ENCODE measurements at places on chromosomes 4 and X.

DNA sequence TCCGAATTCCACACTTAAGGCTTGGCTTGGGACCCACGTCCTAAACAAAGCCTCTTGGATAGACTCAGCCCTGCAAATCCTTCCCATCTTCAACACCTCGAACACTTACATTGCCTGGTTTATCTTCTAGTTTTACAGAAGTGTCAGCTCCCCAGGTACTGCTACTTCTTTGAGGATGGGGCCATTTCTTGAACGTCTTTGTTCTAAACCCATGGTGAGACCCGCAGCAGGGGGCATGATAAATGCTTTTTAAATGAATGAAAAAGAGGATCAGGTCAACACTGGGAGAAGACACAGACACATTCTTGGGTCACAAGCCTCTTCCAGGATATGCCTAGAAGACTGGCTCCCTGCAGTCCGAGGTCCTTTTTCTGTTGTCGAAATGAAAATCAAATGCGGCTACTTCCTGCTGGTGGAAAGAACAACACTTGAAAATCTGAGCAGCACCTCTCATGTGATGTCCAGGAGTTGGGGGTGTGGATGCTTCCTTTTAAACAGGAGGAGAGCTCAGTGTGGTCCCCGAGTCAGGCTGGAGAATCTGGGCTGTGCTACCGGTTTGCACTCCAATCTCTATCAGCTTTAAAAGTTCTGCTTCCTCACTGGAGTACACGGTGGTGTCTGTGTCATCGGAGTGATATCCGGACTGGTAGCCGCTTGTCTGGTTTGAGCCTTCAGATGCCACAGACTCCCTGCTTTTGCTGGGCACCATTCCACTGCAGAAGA, 45.8 kb downstream of the KDR start:
- DNase-seq, result no peak

DNA sequence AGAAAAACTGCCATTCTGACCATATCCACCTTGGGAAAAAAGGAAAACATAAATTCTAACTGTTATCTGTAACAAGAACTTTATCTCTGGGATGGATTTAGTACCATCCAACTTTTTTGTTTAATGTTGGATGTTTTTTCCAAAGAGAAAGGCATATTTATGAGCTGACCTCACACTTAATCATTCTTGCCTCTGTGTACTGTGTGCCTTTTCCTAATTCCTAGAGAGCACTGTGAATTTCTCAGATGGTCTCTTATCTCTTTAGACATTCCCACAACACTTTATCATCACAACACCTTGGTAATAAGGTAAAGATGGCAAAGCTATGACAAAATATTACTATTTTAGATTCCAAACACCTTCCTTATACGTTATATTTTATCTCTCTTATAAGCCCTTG, 126.2 kb downstream of the COL4A6 start:
- DNase-seq, result no peak

GRCh38 chrX:43540318-43540717, 115.8 kb upstream of the MAOA start:
- DNase-seq, result no peak

- DNase-seq, result no peak
Measured at GRCh38 chr4:87306056-87306455, 16.6 kb downstream of the HSD17B13 start.

DNA sequence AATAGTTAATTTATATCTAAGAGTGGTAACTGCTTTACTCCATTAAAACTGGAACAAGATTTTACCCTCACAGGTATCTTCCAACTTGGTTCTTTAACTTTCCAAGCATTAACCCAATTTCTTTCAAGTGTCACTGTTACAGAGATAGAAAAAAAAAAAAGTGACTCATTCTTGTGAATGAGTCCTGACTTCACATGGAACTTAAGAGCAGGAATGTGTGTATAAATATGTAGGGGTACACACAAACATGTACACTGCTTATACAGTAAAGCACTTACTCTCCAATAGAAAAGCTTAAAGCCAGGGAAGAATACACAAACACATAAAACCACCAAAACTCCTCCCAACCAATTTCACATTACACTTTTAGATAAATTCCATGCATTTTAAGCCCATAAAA, 38.8 kb downstream of the TAPT1 start:
- no peak for DNase-seq

DNA sequence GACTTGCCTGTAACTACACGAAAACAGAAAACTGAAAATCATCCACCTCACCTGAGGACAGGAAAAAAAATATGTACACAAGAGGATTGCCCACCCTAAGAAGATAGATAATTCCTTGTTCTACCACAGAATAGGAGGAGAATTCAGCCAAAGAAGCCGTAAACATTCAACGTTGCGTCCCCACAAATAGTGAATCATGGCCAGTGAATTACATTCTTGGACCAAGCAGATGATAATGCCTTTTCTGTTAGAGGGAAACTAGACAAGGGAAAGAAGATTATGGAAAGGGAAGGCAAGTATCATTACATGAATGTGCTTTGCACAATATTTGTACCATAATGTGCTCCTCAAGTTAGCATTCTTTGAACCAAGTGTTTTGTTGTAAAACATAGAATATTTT, 95.5 kb upstream of the C1QTNF7 start:
- no peak for DNase-seq

- no peak for DNase-seq
Measured at GRCh38 chr4:71472946-71473345, 134.1 kb downstream of the SLC4A4 start.

DNA sequence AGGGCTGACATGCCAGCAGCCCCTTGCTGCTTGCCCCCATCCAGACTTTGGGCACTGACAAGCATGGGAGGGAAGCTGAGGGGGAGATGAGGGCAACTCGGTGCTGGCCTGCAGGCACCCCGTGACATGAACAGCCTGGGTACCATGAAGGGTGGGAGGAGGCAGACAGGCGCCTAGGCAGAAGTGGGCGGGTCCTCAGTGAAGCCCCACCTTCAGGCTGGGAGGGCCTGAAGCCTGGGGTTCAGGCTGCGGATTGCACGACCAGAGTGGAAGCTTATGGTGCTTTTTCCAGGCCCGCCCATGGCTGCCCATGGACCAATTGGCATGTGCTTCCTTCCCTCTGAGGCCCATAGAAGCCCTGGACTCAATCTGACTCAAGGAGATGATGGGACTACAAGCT, 354.1 kb downstream of the GRIA2 start:
- DNase-seq, result no peak
